Activated CD8-positive, alpha-beta memory T cell treated with anti-CD3 and anti-CD28 coated beads for 4 hours (primary cell): ENCODE measurements at places on chromosomes 12 and 14.

DNA sequence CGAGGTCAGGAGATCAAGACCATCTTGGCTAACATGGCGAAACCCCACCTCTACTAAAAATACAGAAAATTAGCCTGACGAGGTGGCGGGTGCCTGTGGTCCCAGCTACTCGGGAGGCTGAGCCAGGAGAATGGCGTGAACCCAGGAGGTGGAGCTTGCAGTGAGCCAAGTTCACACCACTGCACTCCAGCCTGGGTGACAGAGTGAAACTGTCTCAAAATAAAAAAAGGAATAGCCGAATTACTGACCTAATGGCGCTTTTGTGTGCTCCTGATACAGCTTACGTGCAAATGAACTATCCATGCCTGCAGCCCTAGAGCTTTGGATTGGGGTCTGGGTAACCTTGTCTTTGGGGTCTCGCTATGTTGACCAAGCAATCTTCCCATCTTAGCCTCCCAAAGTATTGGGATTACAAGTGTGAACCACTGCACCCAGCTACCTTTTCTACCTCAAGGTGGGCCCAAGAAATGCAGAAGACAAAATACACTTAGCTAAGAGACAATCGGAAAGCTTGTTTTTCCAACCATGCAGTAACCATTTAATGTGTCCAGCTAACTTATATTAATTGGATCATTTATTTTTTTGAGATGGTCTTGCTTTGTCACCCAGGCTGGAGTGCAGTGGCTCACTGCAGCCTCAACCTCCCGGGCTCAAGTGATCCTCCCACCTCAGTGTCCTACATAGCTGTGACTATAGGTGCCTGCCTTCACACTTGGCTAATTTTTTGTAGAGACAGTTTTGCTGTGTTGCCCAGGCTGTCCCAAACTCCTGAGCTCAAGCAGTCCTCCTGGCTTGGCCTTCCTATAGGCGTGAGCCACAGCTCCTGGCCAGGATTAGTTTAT, 5.5 kb downstream of the PABPN1 start:
- DNase-seq, result no peak

- no peak for DNase-seq
These were observed 5.8 kb upstream of the NTN4 start for GRCh38 chr12:95796225-95796981.

DNA sequence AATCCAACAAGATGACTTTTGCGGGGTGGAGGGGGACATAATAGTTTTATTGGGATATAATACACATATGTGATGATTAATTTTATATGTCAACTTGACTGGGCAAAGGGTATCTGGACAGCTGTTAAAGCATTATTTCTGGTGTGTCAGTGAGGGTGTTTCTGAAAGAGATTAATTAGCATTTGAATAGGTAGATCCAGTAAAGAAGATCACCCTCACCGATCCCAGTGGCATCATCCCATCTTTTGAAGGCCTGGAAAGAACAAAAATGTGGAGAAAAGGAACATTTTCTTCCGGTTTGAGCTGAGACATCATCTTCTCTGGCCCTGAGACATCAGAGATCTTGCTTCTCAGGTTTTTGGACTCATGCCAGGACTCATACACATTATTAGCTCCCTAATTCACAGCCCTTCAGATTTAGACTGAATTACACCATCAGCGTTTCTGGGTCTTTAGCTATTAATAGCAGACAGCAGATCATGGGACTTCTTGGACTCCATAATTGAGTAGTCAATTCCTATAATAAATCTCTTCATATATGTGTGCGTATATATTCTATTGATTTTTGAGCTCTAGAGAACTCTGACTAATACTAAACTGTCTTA, 283.6 kb downstream of the PCNX1 start:
- no peak for DNase-seq

GRCh38 chr14:75459099-75459741, 31.4 kb downstream of the JDP2 start:
- DNase-seq, result no peak

DNA sequence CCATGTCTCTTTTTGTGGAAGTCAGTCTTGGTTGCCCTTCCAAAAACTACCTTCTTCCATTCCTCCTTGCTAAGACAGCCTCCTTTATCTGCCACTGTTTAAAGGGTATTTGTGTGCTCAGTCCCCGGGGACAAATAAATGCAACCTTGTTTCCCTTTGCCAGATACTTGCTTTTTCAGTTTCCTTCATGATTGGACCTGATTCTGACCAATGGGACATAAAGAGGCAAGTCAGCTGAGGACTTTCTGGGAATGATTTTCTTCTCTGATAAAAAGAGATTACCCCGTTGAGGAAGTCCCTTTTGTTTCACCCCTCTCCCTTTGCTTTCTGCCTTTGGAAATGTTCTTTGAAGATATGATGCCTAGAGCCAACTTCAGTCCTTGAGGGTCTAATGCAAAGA, 7.4 kb upstream of the TUBA1B start:
- no peak for DNase-seq

- peak; percentile 68 for DNase-seq
These were observed 708 bp upstream of the ZBTB42 start for GRCh38 chr14:104800015-104800770.

DNA sequence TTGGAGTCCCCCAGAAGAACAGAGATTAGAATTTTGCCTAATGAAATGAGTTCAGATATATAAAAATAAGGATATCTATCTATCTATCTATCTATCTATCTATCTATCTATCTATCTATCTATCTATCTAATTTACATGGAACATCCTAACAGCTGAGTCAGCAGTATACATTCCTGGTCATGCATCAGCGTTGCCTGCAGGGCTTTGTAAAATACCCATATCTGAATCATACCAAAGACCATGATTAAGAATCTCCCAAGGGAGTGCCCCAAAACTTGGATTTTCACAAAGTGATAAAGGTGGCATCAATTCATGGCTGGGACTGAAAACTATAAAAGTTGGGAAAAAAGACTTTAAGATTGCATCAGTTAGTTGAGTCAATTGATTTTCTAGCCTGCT, 32.7 kb upstream of the SYT10 start:
- DNase-seq, result no peak

DNA sequence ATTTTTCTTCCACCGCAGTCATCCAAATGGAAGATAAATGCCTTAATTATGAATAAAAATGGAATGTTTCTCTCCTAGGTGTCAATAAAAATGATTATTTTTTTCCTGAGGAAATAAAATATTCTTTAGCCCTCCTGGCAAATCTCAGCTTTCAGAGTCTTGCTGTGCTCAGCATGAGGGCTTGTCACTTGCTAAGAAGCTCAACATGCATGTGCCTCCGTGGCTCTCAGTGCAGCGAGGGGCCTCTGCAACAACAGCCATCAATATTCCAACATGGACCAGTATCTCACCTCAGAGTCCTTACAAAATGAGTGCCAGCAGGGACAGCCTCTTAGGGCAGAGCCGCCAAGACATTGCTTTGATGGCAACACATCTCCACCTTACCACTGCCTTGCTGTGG, 159.5 kb upstream of the TMPO start:
- DNase-seq, result no peak

DNA sequence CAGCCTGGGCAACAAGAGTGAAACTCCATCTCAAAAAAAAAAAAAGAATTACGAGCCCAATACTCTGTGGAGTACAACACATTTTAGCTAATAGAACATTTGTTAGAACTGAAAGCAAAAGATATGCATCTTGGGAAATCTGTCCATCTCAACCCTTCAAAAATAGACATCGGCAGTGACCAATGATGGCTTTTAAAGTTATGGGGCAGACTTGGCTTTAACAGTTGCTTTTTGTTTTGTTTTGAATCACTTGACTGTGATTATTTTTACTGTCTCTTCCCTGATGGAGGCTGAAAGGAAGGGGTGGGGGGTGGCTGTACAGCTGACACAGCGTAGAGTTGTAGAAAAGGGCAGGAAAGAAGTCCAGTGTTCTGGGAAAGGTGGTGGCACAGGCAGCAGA, 2.2 kb downstream of the FKBP11 start:
- no peak for DNase-seq

DNA sequence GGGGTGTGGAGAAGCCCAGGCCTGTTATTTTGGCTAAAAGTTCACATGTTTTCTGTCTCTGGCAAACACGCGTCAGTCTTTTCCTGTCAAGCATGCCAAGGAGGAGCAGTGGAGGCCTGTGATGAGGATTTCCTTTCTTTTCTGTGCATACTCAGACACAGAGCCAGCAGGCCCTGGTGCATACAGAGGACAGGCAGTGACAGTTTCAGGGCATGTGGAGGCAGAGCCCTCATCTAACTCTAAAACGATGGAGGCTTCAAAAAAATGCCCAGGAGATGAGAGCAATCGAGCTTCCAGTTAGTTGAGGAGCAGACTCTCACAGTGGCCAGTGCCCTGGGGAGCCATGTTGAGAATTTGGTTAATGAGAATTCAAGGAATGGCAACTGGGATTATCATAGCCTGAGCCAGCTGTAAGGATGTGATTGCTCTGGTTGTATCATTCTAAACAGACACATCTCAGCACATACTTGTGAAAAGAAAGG, 66.5 kb downstream of the TRAFD1 start:
- DNase-seq, result no peak

DNA sequence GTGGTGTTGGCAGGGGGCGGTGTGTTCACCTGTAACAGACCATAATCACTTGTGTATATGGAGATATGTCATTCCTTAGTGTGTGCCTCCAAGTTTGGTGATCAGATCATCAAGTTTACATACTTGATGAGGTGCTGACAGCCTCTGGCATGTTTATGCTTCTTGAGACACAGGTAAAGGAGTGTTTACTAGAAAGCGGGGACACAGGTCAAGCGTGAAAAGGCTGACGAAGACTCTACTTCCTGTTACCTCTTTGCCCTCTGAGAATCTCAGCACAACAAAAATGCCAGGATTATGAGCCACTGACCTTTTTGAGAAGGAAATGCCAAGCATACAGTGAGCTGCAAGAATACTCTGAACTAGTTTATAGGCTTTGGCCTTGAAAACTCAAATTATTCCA, 29.6 kb downstream of the PRDM4 start:
- DNase-seq, result no peak

DNA sequence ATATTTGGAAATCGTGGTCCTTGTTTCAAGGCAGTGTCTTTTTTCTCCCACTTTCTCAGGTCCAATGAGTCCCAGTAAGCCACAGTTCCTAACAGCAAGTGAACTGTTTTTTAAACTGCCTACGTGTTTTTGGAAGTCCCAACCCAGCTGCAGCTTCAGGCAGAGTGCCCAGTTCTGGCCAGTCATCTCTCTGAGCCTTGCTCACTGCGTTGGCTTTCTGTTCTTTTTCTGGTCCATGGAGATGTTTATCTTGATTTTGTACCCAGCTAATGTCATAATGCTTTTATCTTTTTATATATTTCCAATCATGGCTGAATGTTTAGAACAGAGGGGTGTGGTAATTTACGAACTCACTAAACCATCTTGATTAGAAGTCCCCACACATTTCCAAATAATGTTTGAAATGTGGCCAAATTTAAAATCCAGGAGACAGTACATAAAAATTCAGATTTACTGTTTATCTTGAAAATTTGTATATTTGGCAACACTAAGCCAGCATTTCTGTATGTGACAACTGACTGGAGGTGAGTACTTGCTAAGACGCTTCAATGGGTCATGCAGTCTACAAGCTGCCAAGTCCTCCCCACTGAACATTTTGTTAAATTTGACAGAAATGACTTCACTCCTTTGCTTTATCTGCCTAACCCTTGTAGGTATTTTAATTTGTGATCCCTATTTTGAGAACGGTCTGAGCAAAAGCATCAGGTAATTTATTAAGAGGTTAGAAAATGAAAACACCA, 46.1 kb upstream of the OTOGL start:
- DNase-seq, result no peak

GRCh38 chr12:47414511-47414910, 291.3 kb downstream of the RPAP3 start:
- no peak for DNase-seq

- DNase-seq, result no peak
These were observed 46.7 kb downstream of the BHLHE41 start for GRCh38 chr12:26077915-26078702.

GRCh38 chr14:95146079-95146771, 11.1 kb downstream of the DICER1 start:
- no peak for DNase-seq

GRCh38 chr14:55693904-55694303, 113.9 kb downstream of the KTN1 start:
- no peak for DNase-seq

GRCh38 chr14:33285902-33286700, 347.4 kb downstream of the NPAS3 start:
- DNase-seq, result no peak

DNA sequence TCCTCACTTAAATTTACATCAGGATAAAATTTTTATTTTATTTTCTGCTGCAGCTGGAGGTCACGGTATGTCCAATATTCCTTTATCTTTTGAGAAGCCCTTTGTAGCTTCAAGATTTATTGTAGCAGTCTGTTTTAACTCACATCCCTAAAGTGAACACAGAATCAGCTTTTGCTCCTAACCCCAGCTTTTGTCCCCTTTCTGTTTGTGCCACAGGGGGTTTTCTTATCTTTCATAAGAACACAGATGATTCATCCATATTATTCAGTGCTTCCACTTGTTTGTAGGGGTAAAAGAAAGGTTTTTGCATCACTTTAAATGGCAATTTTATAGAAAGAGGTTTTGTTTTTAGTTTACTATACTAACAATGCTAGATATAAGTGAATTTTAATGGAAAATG, 21.8 kb upstream of the PIK3C2G start:
- DNase-seq, result no peak

GRCh38 chr12:48092611-48093010, 13.3 kb downstream of the SENP1 start:
- no peak for DNase-seq

- DNase-seq, result no peak
These were observed 291.5 kb upstream of the SRRM4 start for GRCh38 chr12:118689793-118690192.

- peak; percentile 52 for DNase-seq
These were observed 19.0 kb downstream of the SSH1 start for GRCh38 chr12:108838194-108839017.

DNA sequence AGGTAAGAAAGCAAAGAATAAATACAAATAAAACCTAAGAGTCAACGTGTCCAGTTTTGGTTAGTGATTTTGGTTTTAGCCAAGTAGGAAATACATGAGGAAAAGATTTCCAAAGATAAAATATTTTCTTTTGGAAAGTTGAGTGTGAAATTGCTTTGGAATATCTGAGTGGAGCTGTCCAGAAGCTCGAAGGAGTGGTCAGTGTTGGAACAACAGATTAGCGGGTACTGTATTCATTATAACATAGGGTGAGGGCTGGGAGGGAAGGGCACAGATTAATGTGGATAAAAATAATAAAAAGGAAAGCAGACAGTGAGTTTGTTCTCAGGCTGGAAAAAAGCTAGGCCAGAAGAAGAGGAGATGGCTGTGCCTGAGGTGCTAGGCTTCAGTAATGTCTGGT, 101.5 kb upstream of the SLCO1C1 start:
- no peak for DNase-seq

GRCh38 chr12:62728741-62729140, 206.2 kb downstream of the PPM1H start:
- DNase-seq, result no peak

DNA sequence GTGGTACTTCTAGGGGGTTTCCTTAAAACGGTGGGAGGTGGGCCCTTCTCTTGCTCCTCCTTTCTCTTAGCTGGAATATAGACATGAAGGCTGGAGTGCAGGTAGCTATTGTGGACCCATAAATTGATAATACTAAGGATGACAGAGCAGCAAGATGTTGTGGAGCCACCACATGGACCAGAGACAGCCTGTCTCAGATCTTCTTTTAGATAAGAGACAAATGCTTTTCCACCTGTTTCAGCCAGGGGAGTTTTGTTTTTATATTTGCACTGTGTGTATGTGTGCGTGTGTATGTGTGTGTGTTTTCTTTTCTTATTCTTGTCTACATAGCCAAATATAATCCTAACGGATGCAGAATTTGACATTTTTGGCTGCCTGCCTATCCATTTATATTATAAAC, 62.9 kb upstream of the HIF1A start:
- no peak for DNase-seq
